Coronary artery (tissue), 2 donors: ENCODE measurements at places on chromosomes 1 and 21.

- no peak for DNase-seq
Measured at GRCh38 chr1:31932491-31933316, 5.5 kb downstream of the PTP4A2 start.

DNA sequence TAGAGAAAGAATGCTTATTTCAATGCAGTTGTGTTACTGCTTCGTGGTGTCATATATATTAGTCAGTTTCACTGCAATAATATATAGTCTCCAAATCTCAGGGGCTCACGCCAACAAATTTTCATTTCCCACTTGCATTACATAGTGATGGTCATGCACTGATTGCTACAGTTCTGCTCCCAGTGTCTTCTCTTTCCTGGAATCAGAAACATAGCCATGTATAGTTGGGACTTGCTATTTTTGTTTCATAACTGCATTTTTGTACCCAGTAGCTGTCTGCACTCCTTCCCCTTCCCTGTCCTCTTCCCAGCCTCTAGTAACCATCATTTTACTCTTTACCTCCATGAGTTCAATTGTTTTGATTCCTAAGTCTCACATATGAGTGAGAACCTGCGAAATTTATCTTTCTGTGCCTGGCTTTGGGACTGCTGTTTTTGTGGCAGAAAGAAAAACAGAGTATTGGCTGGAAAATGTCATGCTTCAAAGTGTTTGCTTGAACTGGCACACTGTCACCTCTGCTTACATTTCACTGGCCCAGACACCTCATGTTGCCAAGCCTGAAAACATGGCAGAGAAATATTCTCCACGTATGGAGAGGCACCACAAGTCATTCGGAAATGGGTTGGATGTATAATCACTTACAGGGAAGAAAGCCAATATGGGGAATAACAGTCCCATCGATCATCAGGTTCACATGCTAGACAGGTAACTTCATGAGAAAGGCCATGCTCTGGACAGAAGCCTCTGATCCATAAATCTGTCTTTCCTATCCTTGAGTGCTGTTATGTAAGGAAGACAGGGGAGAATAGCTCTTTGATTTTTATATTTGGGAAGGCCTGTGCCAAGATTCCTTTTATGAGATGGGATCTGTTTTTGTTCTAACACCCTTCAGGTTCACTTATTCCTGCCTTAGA is 60.4 kb upstream of the BACH1 start:
- DNase-seq = no peak

- no peak for DNase-seq
Measured at GRCh38 chr1:33021567-33022431, 14.9 kb downstream of the AK2 start.

DNA sequence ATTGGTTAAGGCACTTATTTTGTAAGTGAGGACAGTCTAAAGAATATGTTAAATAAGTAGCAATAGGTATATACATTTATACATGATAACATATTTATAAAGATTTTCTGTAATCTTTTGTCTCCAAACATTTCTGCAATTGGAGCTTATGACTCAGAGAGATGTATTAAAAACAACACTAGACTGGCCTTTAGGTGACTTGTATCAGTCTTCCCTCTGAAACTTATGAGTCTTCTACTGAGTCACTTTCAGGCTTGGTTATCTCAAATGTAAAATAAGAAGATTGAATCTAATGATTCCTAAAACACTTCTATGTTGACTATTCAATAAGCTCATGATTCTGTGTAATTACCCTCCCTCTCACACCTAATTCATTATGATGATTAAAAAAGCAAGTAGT is 672.6 kb upstream of the NEGR1 start:
- no peak for DNase-seq

GRCh38 chr1:1540090-1540817 is at the start of gene TMEM240:
TMEM240 (minus strand) TSS chr1:1540624; CDS start chr1:1540346, 278 bp downstream.
- DNase-seq = peak; percentile 83

DNA sequence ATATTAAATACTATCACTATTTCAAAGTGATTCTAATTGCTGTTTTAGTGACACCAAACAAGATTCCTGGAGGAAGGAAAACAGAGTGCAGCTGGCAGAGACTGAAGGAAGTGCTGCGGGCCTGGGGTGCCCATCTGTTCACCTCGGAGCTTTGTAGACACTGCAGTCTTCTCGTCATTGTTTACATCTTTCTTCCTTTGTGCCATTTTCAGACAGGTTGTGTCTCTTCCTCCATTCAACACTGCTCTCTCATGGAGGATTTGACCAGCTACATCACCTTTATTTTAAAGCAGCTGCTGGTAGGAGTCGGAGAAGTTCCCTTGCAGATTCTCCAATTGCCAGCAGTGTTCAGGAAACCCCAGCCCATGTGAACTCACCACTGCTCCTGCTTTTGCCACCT is 37.3 kb downstream of the ABCA4 start:
- no peak for DNase-seq

GRCh38 chr1:179775009-179775408 is 31.9 kb downstream of the FAM163A start:
- no peak for DNase-seq

GRCh38 chr1:25503551-25504426 is 39.6 kb upstream of the LDLRAP1 start:
- DNase-seq = no peak

DNA sequence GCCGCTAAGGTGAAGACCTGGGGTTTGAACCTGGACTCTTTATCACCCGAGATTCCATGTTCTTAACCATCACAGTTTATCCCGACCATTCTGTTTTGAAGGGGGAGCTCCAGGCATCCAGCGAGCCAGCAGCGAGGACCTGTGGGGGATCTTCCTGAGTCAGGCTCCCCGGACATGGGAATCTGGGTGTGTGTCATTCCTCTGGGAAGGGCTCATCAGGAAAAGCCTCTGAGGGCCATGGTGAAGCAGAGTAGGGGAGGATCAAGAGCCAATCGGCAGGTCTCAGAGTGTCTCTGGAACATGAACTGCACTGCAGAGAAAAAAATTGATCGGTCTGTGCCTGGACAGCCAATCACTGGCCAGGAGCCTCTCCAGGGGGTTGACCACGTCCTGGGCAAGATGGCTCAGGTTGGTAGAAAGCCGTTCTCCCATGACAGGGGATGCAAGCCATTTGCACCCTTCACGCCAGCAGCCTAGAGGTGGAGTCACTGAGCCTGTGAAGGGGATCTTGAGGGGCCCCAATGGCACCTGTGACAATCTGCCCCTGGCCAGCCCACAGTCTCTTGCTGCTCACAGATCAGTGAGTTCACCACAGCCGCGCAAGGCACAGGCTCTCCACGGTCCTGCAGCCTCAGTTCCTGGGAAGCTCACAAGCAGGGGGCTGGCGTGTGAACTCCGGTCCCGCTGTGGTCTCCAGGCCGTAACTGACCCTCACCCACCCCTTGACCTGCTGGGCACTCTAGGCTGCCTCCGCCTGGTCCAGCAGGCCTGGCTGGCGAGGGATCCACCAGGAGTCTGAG is 20.4 kb upstream of the ACTRT2 start:
- DNase-seq = no peak

DNA sequence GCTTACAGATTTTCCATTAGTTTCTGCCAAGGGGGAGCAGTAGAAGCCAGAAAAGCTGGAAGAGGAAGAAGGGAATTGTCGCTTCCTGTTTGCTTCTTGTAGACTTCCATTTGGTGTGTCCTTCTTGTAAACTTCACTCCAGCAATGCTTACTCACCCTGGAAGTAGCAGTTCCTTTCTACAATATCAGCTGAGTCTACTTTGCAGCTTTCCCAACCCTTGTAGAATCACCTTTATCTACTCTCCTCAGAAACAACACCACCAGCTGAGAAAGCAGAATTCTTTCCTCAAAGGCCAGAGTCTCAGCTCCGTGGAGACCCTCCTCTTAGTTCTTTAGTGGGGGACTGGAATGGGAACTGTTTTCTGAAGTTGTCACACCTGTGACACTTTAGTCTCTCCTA is 1136.7 kb upstream of the TMPRSS15 start:
- no peak for DNase-seq

- DNase-seq = no peak
Measured at GRCh38 chr1:222931023-222931422, 116.2 kb downstream of the DISP1 start.

GRCh38 chr1:184023171-184023570 is 14.4 kb downstream of the COLGALT2 start:
- no peak for DNase-seq

GRCh38 chr1:21236178-21236577 is 54.1 kb downstream of the ECE1 start:
- DNase-seq = no peak

- no peak for DNase-seq
Measured at GRCh38 chr1:37540036-37540785, 13.9 kb downstream of the SNIP1 start.
